ENCODE measurements at places on chromosomes 2 and 18. TPM values are rescaled to one million over a fixed set of nuclear protein-coding genes. Genes with fewer than 3 reads are reported as not detected.

ATAD2B gene
- 22.2 TPM for total RNA-seq

GRCh38 chr2:120920454-120921148 lies 184.9 kb downstream of the GLI2 start:
- H3K27ac ChIP-seq = no peak overlapping the region
- peaks cover under 1% of the 10 kb centered on the region for H3K27me3 ChIP-seq
- H3K4me1 ChIP-seq = no peaks in the 10 kb centered on the region
- H3K4me3 ChIP-seq = no peak overlapping the region
- H3K36me3 ChIP-seq = no peaks in the 10 kb centered on the region
- DNase-seq = no peak

OTX1 gene
- 3.0 TPM for total RNA-seq

CHRND gene
- total RNA-seq = 0.10 TPM

ZSWIM2 gene
- total RNA-seq = not detected

DNA sequence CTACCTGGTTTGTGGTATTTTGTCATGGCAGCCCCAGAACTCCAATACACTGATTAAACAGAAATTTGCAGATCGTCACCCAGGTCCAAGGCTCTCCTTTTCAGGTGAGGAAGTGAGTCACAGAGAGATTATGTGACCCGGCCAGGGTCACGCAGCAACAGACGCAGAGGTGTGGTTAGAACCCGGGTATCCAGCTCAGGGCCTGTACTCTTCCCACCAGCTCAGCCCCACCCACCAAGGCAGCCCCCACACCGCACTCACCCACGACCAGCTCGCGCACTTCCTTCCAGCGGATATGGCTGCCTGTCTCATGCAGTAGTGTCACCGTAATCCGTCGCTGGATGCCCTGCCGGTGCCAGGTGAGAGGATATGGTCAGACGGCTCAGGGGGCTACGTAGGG lies 48.1 kb downstream of the AQP12A start:
- no peaks in the 10 kb centered on the region for H3K4me1 ChIP-seq
- H3K36me3 ChIP-seq = no peaks in the 10 kb centered on the region
- no peak overlapping the region for H3K4me3 ChIP-seq
- H3K27ac ChIP-seq = no peak overlapping the region
- peaks cover 56% of the 10 kb centered on the region for H3K27me3 ChIP-seq

DNA sequence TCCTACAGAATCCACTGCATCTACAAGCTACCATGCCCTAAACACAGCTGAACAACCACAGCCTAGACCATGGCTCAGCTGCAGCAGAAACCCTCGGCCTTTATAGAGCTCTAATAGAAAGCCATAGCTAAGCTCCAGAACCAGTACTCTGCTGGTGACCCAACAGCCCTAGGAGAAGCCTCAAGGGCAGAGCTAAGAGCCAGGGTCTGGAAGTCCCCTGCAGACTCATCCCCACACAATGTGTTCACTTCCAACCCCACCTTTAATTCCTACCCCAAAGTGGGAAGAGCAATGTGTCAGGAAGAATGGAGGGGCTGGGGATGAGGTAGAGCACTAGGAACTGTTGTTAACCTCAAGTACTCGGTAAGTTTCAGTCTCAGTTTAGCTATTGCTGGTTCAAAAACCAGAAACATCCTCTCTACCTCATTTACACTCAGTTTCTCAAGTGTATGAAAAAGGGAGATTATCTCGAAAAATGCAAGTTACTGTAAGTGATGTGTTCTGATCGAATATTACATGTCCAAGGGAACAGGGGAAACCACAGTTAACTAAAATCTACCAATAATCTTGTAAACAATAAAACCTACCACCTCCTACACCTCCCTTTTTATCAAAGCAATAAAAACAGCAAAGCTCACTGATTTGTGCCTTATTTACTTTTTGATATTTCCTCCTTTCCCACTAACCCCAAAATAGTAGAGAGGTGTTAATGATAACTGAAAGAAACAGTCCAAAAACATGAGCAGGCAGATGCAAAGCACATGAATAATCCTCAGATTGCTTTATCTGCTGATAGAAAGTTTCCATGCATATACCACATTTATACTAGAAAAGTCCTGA lies 36.2 kb downstream of the THADA start:
- H3K36me3 ChIP-seq = peaks cover 33% of the 10 kb centered on the region
- no peak overlapping the region for H3K27ac ChIP-seq
- H3K27me3 ChIP-seq = no peaks in the 10 kb centered on the region

DNA sequence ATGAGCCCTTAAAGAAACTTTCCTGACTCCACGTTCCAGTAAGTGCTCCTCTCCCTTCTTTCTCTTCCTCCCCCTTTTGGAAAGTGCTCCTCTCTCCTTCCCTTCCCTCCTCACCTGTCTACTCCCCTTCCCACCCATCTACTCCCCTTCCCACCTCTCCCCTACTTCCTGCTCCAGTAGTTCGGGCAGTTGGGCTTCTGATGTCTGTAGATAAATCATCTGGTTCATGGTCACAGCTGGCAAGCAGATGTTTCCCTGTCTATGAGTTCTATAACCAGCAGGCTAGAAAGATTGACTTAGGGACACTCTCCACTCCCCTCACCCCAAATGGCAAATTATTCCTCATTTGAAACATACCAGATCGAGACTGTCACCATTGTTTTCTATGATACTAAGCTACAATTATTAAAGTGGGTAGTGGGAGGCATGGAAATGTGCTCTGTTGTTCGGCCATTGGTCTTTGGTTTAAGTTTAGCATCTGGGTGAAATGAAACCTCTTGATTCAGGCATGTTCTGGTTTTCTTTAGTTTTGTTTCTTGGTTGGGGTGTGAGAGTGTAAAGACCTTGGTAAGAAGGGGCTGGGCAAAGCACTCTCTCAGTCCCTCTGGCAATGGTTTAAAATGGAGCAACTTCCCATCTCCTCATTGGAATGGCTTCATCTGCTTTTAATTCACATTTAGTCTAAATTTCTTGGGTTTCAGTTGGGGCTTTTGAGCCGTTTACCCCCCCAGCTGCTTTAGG lies 413.2 kb upstream of the SPRED2 start:
- no peaks in the 10 kb centered on the region for H3K4me1 ChIP-seq
- H3K36me3 ChIP-seq = no peaks in the 10 kb centered on the region
- peaks cover 2% of the 10 kb centered on the region for H3K27me3 ChIP-seq
- no peak overlapping the region for H3K4me3 ChIP-seq

DNA sequence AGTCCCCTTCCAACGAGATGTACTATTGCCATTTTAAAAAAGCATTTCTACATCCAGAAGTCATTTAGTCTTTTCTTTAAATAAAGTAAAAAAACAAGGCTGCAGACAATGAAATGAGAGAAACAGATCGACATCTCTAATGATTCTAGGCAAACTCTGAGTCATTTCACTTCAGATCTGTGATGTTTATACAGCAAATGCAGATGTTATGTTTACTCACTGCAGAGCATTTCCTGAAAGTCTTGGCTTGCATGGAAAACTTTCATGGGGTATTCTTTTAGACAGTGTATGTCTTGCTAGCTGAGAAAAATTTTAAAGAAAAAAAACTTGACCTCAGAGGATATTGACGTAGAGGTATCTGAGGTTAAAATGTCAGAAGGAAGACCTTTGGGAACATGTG lies 797.4 kb downstream of the CNTNAP5 start:
- H3K27me3 ChIP-seq = no peaks in the 10 kb centered on the region
- no peaks in the 10 kb centered on the region for H3K4me1 ChIP-seq
- H3K27ac ChIP-seq = no peak overlapping the region
- H3K4me3 ChIP-seq = no peak overlapping the region

- no peaks in the 10 kb centered on the region for H3K4me1 ChIP-seq
- H3K27ac ChIP-seq = no peak overlapping the region
- H3K4me3 ChIP-seq = no peak overlapping the region
- peaks cover 14% of the 10 kb centered on the region for H3K36me3 ChIP-seq
- peak; percentile 58 for DNase-seq
These were observed 127.8 kb downstream of the STK39 start for GRCh38 chr2:168119515-168120141.
